ENCODE measurements at places on chromosomes 16 and 17.

- DNase-seq: no peak
Observed at GRCh38 chr17:63349478-63350000, 96.6 kb downstream of the CYB561 start.

- no peak for DNase-seq
Observed at GRCh38 chr17:4872786-4873185, 26.6 kb upstream of the C17orf107 start.

GRCh38 chr17:7842380-7843256 lies 8.6 kb downstream of the KDM6B start:
- peak; percentile 54 for DNase-seq

GRCh38 chr17:38918129-38918913 lies 7.1 kb upstream of the LASP1NB start:
- peak; percentile 65 for DNase-seq

GRCh38 chr16:63703612-63704011 lies 1418.3 kb downstream of the CDH11 start:
- no peak for DNase-seq

Data from neural progenitor cell (in vitro differentiated cells).